Hepatocyte (in vitro differentiated cells): ENCODE measurements at places on chromosomes 11 and 22. TPM values are rescaled to one million over a fixed set of nuclear protein-coding genes. Genes with fewer than 3 reads are reported as not detected.
A peak's percentile ranks its signal among the peaks of the same experiment; 100 is the strongest.

OR8D4 gene
- 0.90 and 1.1 TPM in 2 replicates for total RNA-seq

SCGB2A2 gene
- not detected in 2 replicates for total RNA-seq

DEUP1 gene
- 0.40 and 0.47 TPM in 2 replicates for total RNA-seq

CASP1 gene
- 2.0 and 9.7 TPM in 2 replicates for total RNA-seq

CDCA5 gene
- total RNA-seq, result 6.4 and 7.9 TPM in 2 replicates

GRCh38 chr11:36354221-36355003 is 58.3 kb downstream of the PRR5L start:
- DNase-seq, result no peak

DRD2 gene
- total RNA-seq, result 0.67 and 1.8 TPM in 2 replicates

HPX gene
- 361 and 367 TPM in 2 replicates for total RNA-seq

CDC42BPG gene
- 6.5 and 8.4 TPM in 2 replicates for total RNA-seq

- DNase-seq, result no peak
Measured at GRCh38 chr11:45473341-45473895, 187.3 kb upstream of the SYT13 start.

DNA sequence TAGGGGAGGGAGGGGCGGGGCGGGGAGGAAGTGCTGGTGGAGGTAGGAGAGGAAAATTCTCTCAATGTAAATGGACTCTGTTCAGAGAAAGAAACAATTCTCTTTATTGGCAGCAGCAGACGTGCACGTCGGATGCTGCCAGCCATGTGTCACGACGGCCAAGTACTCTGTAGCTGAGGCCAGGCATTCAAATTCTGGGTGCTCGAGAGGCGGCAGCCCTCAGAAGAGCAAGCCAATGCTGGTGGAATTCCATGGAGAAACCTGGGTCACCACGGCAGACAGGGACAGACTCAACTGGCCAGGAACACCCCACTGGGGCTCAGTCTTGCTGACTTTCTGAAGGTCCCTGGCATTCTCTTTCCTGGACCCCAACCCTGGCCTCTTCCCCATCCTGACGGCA is 90.8 kb downstream of the ABTB2 start:
- DNase-seq, result peak; percentile 39

DNA sequence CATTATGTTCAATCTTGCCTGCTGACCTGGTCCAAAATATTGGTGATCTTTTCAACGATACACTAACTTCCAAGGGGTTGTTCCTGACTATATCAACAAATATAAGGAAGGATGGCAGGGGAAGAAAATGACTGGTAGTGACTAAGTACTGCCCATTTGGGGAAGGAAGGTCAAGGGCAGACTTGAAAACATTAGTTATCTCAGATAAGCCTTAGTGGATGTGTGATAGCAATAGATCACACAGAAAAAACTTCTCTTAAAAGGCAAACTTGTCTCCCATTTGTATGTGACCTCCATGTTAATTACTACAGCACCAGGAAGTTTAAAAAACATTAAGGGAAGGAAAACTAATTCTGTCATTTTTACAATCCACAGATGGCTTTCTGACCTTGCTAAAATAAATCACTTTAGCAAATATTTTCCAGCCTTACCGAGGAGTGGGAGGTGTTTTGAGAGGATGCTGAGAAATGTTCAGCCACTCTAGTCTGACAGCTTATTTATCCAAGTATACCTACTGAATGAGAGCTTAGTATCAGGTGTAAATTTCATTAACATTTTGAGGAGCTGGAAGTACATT is 88.2 kb upstream of the DDI1 start:
- DNase-seq, result no peak

- DNase-seq, result peak; percentile 78
Measured at GRCh38 chr22:27632451-27633295, 168.9 kb downstream of the MN1 start.

DNA sequence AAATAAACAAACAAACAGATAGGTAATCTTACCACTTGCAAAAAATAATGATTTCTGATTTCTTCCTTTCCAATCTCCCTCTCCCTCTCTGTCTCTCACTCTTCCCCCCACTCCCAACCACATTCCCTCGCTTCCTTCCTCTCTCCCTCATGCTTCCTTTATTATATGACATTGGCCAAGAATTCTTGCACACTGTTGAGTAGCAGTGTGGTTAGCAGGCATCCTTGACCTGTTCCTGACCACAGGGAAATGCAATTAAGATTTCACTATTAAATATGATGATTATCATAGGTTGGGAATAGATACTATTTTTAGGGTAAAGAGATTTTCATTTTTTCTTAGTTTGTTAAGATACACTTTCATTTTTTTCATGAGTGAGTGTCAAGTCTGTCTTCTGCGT is 14.7 kb upstream of the PLAAT4 start:
- DNase-seq, result no peak

CHORDC1 gene
- total RNA-seq, result 46.6 and 57.0 TPM in 2 replicates

GRCh38 chr11:20247591-20248007 is 87.3 kb upstream of the DBX1 start:
- DNase-seq, result no peak

MMP11 gene
- total RNA-seq, result 27.9 and 36.2 TPM in 2 replicates

SNX32 gene
- total RNA-seq, result 2.3 and 2.9 TPM in 2 replicates

GRCh38 chr11:104652996-104653395 is 245.3 kb downstream of the CASP12 start:
- no peak for DNase-seq

TXN2 gene
- 42.6 and 52.9 TPM in 2 replicates for total RNA-seq

- no peak for DNase-seq
Measured at GRCh38 chr22:30636226-30637077, 871 bp downstream of the SLC35E4 start.

- no peak for DNase-seq
Measured at GRCh38 chr11:67409261-67409666, 5.4 kb downstream of the TBC1D10C start.

DNA sequence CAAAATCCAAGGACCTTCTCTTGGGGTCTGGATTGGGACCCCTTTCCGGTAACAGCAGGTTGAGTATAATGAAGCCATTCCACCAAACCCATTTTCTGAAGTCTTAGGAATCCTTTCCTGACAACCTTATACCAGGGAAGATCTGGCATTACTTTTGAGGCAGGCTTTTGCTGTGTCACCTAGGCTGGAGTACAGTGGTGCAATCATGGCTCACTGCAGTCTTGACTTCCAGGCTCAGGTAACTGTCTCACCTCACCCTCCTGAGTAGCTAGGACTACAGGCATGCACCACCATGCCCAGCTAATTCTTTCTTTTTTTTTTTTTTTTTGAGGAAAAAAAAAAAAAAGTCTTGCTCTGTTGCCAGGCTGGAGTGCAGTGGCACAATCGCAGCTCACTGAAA is 55.8 kb upstream of the TREH start:
- DNase-seq, result no peak

- peak; percentile 54 for DNase-seq
Measured at GRCh38 chr11:32071811-32072210, 19.1 kb upstream of the RCN1 start.

MYOD1 gene
- total RNA-seq, result not detected in 2 replicates

- no peak for DNase-seq
Measured at GRCh38 chr11:196786-197731, 4.2 kb downstream of the SCGB1C1 start.

ZBTB16 gene
- total RNA-seq, result 21.0 and 30.1 TPM in 2 replicates

HEPACAM gene
- 0.04 and 0.07 TPM in 2 replicates for total RNA-seq

DNA sequence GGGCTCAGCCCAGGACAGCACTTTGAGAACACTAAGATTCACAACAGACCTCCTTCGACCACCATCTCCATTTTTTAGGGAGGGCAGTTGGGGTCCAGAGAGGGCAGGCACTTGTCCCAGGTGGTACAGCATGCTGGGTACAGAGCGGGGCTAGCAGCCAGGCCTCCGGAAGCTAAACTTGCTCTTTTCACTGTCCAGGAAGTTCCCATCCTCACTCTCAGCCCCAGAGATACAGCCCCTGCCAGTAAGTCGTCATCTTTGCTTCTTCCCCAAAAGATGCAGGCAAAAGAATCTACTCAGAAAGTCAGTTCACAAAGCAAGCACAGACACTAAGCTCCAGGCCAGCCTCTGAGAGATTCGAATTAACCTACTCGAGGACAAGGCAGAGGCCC is 6.7 kb upstream of the RAB3IL1 start:
- no peak for DNase-seq

- DNase-seq, result no peak
Measured at GRCh38 chr11:117298195-117298594, 7.0 kb downstream of the BACE1-AS start.

NUCB2 gene
- 73.2 and 93.4 TPM in 2 replicates for total RNA-seq

DNA sequence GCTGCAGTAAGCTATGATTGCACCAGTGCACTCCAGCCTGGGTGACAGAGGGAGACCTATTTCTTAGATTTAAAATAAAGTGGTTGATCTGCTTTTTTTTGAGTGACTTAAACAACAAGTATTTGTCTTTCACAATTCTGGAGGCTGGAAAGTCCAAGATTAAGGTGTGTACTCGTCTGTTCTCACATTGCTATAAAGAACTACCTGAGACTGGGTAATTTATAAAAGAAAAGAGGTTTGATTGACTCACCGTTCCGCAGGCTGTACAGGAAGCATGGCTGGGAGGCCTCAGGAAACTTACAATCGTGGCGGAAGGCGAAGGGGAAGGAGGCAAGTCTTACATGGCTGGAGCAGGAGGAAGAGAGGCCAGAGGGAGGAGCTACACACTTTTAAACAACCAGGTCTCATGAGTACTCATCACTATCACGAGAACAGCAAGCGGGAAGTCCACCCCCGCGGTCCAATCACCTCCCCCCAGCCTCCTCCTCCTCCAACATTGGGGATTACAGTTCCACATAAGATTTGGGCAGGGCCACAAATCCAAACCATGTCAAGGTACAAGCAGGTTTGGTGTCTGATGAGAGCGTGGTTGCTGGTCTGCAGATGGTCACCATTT is 19.7 kb upstream of the OSBPL5 start:
- no peak for DNase-seq

- DNase-seq, result peak; percentile 67
Measured at GRCh38 chr11:27485930-27486773, 13.6 kb upstream of the LGR4 start.

GRCh38 chr22:27213294-27213693 is 555.9 kb downstream of the MIAT start:
- no peak for DNase-seq

TMEM86A gene
- total RNA-seq, result 1.7 and 2.3 TPM in 2 replicates

DNA sequence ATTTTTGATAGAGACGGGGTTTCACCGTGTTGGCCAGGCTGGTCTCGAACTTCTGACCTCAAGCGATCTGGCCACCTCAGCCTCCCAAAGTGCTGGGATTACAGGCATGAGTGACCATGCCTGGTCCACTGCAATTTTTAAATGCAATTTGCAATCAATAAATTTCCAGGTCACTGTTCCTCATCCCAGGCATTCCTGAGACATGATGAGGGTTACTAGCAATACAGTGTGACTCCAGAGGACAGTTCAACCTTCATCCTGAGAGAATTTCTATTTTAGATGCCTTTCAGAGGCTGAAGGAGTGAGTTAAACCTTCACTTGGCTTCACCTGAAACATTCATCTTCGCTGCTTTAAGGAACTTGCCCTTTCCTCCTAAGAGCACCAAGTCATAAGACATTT is 9.7 kb upstream of the UBASH3B start:
- no peak for DNase-seq

DNA sequence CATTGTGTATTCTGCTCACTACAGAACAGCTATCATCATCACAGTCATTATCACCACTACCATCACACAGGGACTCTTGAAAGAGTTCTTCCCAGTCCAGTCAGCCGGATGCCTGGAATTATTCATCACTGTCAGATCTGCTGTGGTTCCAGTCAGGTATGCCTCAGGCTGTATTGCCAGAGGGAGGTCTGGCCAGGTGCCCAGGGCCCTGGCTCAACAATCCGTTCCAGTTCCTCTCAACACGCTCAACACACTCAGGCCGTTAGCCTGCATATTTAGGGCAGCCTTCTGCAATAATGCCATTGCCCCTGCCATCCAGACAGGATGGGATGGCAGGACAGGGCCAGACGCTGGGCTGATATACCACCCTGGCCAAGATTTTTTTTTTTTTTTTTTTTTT is 28.6 kb upstream of the RASL10A start:
- peak; percentile 61 for DNase-seq
